AG09319 (cell line): ENCODE measurements at places on chromosomes 5 and 9.
A peak's percentile ranks its signal among the peaks of the same experiment; 100 is the strongest.

- no peak for DNase-seq
These were observed 145.4 kb downstream of the SYK start for GRCh38 chr9:90946982-90947381.

- no peak for DNase-seq
These were observed 361.8 kb downstream of the CDH18 start for GRCh38 chr5:19626211-19626610.

GRCh38 chr9:121768416-121769015, 117.1 kb downstream of the DAB2IP start:
- no peak for DNase-seq

- DNase-seq: no peak
These were observed 4.7 kb upstream of the ZNF354C start for GRCh38 chr5:179055436-179055835.

DNA sequence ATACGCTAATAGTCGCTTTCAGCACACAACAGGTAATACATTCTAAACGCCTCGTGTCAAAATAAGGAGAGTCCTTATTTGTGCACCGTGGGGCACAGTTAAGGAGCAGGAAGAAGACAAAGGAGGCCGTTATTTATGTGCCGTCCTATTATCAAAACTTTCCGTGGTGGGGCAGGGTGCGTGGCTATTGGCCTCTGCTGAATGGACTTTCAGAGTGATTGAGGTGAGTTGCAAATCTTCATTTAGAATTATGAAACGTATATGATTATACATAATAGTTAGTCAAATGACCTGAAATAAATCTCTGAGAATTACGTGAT, 833 bp downstream of the C5orf24 start:
- no peak for DNase-seq

- no peak for DNase-seq
These were observed 20.7 kb upstream of the STX17 start for GRCh38 chr9:99885747-99886146.

DNA sequence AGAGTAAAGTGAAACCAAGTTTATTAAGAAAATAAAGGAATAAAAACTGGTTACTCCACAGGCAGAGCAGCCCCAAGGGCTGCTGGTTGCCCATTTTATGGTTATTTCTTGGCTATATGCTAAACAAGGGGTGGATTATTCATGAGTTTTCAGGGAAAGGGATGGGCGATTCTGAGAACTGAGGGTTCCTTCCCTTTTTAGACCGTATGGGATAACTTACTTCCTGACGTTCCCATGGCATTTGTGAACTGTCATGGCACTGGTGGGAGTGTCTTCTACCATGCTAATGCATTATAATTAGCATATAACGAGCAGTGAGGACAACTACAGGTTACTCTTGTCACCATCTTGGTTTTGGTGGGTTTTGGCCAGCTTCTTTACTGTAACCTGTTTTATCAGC, 323.9 kb upstream of the PTGER4 start:
- no peak for DNase-seq

DNA sequence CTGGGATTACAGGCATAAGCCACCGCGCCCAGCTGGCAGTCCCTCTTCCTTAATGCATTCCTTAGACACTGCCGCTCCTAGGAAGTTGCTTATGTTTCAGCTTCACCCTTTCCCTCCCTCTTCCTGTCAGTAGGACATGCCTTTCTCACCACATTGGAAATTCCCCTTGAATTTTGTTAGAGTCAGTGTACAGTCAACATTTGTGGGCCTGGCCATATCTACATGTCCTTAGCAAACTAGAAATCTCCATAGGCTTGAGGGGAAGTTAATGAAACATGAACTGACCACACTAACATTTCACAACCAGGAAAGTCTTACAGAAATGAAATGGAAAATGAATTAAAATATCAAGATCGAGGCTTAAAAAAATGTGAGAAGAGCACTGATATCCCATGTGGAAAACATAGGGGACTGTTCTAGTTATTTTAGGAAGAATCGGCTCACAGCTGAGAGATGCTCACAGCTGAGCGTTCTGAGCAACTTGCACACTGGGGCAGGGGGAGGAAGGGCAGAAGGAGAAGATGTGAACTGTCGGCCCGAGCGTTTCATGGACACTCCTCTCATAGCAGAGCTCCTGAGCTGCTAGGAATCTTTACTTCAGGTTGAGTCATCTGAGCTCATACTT, 21.1 kb upstream of the LVRN start:
- DNase-seq: peak; percentile 92

GRCh38 chr5:116696366-116696765, 121.7 kb upstream of the SEMA6A start:
- no peak for DNase-seq

GRCh38 chr5:38557308-38557710, 863 bp upstream of the LIFR start:
- DNase-seq: no peak

DNA sequence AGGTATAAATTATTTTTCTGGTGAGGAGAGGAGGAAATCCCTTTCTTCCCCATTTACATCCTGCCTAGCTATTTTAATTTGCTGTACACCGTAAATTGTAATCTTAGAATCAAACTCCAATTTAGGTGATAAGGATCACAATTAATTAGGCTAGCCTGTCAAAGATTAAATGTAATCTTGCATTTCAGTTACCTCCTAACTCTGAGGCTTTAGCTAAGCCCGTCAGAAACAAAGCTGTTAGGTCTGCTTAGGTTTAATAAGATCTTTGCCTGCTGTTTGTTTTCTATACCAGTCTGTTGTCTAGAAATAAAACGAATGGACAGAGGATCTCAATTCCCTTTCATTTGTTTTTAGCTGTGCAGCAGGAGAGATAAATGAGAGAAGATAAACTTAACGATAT, 51.5 kb downstream of the PIK3R1 start:
- DNase-seq: no peak

DNA sequence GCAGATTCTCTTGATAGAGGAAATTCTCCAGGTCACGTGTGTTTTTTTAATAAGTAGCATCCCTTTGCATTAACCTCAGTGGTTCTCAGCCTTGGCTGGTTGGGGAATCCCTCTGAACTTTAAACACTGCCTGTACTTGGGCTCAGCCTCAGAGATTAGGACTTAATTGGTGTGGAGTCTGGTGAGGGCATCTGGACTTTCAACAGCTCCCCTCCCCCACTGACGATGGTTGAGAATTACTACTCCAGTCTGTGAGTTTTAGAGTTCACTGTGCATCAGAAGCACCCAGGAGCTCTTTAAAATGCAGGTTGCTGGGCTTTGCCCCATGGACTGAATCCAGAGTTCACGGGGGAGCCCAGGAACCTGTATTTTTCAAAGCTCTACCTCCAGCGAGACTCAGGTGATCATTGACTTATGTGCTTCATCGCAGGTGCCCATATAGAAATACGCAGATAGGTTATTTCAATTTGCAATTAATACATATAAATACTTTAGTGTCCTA, 71.4 kb downstream of the DAPK1 start:
- DNase-seq: no peak

GRCh38 chr5:3659907-3660306, 64.3 kb downstream of the IRX1 start:
- no peak for DNase-seq

- DNase-seq: no peak
These were observed 8.9 kb downstream of the F2R start for GRCh38 chr5:76724871-76725270.

DNA sequence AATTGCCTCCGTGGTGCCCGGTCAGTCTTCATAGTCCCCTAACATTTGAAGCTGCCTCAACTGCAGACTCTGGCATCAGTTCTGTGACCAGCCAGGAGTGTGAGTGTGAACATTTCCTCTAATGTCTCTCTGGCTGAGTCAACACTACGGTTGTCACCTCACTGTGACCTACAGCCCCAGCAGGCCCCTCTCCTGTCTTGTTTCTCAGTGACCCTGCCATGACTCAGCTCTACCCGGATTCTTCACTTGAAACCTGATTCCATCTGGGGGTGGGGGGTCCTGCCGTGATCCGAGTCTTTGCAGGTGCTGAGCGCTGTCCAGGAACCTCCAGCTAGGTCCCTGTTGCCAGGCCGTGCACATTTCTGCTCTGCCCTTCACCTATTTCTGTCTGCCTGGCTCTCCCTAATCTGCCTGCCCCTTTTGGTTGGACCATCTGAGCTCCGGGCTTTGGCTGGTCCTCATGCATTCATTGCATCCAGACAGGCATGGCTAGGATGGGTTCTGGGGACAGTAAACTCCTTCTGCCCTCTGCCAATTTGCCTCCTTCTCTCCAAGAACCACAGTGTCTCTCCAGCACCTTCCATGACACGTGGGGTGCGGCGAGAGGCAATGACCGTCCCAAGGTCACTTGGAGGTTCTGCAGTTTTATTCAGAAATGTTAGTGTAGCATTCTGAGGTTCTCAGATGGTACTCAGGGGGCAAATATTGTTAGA, 24.2 kb downstream of the STC2 start:
- DNase-seq: no peak

- no peak for DNase-seq
These were observed 198.5 kb downstream of the DNAH5 start for GRCh38 chr5:13746026-13746425.

DNA sequence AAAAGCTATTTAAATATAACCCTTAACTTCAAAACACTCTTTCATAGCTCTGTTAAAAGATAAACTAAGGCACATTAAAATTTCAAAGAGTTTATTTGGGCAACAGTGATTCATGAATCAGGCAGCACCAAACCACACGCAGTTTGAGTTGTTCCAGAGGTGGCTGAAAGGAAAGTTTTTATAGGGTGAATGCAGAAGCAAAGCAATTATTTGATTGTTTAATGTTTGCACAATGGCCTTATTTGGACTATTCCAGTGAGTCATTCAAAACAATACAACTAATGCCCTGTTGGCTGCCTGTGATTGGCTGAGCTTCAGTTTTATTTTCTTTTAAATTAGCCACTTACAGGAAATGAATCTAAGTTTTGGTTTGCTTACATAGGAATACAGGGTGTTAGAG, 125.3 kb downstream of the CEP120 start:
- DNase-seq: no peak

GRCh38 chr5:160640406-160640805, 211.6 kb downstream of the ATP10B start:
- DNase-seq: no peak

DNA sequence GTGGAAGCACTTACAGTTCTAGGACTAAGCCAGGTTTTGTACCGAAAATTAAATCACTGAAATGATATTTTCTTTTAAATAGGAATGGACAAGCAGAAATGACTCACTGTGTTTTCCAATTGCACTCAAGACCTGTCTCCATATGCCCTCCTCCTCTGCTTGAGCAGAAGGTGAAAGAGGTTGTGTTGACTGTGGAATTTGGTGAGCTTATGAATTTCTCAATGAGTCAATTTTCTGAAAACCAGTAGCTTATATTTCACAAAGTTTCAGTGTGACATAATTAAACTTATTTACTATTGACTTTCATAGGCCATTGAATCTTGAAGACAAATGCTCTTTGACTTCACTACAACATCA, 249.9 kb downstream of the NPR3 start:
- DNase-seq: no peak
